Activated naive CD8-positive, alpha-beta T cell treated with anti-CD3 and anti-CD28 coated beads for 36 hours (primary cell): ENCODE measurements at places on chromosomes 3 and 15. TPM values are rescaled to one million over a fixed set of nuclear protein-coding genes. Genes with fewer than 3 reads are reported as not detected.

DNA sequence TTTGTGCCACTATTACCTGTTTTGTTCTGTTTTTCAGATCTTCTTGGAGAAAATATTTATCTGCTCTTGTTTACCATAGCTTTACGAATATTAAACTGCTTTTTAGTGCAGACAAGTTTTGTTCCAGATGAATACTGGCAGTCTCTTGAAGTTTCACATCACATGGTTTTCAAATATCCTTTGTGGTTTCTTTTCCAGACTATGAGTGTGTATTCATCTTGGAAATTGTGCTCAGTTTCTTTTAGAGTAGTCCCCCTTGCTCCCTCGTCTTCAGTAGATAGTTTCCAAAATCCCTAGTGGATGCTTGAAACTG lies 1.2 kb downstream of the PIGB start:
- DNase-seq, result no peak

DNA sequence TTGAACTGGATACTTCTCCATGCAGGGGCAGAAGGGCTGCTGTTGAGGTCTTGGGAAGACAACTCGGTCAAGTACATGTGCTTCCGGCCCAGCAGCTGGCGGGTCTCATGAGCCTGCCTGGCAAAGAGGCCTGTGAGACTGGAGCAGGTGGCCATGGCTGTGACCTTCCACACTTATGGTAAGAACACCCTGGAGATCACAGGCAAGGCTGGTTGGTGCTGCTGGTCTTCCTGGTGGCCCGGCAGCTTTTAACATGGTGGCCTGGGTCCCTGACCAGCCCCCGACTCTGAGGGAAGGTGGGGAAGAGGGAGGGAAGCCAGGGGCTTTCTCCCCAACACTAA lies 15.4 kb downstream of the CHRD start:
- no peak for DNase-seq

Gene PLS1
- 7.0 TPM for total RNA-seq

Gene CAPN7
- total RNA-seq, result 20.4 TPM

DNA sequence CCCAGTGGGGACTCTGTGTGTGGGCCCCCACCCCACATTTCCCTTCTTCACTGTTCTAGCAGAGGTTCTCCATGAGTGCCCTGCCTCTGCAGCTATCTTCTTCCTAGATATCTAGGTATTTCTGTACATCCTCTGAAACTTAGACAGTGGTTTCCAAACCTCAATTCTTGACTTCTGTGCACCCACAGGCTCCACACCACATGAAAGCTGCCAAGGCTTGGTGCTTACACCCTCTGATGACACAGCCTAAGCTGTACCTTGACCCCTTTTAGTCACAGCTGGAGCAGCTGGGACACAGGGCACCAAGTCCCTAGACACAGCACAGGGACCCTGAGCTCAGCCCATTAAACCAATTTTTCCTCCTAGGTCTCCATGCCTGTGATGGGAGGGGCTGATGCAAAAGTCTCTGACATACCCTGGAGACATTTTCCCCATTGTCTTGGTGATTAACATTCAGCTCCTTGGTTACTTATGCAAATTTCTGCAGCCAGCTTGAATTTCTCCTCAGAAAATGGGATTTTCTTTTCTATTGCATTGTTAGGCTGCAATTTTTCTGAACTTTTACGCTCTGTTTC lies 304.5 kb downstream of the OTOL1 start:
- DNase-seq, result no peak

Gene CPN2
- not detected for total RNA-seq

DNA sequence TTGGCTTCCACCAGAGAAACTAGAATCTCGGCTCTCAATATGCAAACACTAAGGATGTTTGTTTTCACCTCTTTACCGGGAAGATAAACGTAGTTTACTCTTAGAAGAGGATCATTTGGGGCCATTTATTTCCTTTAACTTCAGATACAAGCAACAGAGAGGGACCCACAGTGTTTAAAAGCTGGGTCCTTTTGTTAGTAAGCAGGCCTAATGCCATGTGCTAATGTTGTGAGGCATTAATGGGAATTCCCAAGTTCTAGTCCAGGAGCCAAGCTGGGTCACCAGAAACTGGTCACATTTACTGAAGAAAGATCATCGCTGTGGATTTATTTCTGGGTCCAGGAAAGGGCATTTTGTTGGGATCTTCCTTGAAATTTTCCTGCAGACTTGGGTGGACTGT lies 78.1 kb upstream of the ADAMTS9 start:
- DNase-seq, result no peak

- DNase-seq, result no peak
Measured at GRCh38 chr15:80070840-80071239, 11.4 kb downstream of the ZFAND6 start.

Gene GCSAM
- 7.5 TPM for total RNA-seq

DNA sequence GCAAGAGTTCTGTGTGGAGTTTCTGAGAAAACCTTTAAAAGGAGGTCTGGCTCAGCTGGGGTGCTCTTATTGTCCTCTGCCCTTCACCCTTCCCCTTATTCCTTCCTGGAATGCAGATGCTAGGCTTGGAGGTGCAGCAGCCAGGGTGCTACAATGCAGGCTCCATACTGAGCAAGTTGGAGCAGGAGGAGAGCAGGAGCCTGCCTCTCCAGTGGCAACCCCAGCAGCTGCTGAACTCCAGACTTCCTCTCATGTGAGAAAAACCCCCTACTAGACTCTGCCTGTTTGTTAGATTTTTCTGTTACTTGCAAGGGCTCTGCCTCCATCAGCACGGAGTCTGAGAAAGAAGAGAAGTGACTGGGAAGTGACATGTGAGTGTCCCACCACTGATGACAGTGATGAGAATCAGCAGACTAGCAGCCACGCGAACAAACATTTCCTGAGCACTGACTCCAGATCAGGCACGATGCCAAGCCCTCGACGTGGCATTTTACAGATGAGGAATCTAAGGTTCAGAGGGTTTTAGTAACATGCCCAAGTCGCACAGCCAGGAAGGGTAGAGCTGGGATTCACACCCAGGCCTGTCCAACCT lies 16.1 kb upstream of the RARRES1 start:
- no peak for DNase-seq

DNA sequence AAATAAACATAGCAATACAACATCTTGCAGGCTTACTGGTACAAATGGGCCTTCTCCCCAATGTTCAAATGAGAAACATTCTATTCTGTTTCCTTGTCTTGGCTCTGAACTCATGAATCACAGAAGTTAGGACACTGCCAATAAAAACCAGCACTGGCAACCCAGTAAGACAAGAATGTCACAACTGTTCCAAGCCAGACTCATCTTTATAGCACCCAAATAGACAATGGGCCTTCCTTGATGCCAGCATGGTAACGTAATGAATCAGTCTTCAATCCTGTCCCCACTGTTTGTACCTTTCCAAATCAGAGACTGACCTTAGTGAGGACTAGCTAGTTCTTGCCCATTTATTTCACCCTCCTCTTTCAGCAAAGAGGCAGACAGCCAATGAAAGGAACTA lies 14.1 kb upstream of the RPS17 start:
- no peak for DNase-seq

DNA sequence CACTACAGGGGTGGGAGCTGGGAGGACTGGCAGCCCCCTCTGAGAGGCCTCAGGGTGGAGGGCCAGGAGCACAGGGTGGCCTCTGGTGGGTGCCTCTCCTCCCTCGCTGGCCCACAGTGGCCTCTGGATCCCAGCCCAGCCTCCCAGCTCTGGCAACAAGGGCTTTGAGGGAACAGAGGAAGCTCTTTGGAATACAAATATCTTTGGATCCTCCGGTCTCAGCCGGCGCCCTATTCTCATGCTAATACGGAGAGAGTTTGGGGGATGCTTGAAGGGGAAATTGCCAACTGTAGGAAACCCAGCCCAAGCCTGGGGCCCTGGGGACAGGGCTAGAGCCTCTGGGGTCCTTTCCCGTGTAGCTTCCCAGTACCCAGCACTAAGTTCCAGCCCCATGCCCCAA lies 33.4 kb upstream of the INSYN1 start:
- no peak for DNase-seq

Gene UACA
- total RNA-seq, result 3.9 TPM

Gene PPP2R3A
- total RNA-seq, result 0.44 TPM

DNA sequence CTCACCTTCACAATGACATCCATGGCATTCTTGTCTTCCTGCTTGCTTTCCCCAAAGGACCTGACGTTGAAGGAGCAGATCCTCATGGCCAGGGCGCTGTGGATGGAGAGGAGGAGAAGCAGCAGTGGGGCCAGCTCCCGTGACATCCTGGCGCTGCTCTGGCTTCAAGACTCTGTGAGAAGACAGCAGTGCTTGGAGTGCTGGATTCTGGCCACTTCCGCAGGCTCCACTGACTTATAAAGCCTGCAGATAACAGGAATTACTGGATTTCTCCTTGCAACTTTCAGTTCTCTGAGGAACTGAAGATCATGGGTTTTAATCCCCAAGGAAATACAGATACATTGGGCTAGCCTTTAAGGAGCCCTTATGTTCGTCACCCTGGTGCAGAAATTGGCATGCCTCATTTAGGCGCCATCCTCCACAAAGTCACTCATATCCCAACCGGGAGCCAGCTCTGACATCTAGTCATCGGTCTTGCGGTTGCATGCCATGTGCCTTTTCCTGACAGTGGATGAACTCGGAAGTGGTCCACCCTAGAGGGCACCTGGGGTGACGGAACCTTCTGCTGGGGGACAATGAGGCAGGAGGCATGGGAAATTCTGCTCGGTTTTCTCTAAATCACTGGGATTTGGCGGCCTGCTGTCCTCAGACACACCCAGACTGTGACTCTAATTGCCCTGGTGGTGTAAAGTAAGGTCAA lies at the start of gene DNASE1L3:
DNASE1L3 (minus strand) TSS at position 212 of the 700 bp plus-strand sequence; CDS start at position 146, 66 bp downstream.
- no peak for DNase-seq

DNA sequence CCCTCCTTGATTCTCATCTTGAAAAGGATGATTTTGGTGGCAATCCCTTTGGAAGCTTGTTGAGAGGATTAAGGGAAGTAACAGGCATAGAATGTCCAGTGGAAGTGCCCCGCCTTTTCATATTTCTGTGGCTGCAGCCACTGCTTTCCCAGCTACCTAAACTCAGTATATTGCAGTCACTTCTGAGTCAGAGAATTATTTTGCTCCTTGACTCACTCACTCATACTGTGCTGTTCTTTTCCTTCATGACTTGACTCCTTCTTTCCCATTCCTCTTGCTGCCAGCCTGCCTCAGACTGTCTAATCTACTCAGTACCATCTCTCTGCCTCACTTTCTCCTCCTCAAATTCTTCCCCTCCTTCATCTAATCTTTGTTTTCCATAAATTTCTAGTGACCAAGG lies 26.5 kb upstream of the POLR2M start:
- no peak for DNase-seq

Gene OXSM
- 15.0 TPM for total RNA-seq

DNA sequence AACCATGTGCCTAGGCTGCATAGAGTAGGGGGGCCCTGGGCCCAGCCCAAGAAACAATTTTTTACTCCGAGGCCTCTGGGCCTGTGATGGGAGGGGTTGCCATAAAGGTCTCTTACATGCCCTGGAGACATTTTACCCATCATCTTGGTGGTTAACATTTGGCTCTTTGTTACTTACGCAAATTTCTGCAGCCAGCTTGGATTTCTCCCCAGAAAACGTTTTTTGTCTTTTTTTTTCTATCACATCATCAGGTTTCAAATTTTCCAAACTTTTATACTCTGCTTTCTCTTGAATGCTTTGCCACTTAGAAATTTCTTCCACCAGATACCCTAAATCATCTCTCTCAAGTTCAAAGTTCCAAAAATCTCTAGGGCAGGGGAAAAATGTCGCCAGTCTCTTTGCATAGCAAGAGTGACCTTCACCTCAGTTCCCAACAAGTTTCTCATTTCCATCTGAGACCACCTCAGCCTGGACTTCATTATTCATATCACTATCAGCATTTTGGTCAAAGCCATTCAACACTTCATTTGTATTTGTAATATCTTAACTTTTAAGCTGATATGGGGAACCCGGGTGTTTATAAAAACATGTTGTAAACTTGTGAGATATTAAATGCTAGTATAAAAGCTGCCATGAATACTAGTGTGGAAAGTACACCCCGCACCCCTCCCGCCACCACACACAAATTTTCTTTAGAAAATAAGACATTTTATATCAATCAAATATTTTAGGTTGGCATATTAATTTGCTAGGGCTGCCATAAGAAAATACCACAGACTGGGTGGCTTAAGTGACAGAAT lies 56.0 kb upstream of the PLSCR4 start:
- no peak for DNase-seq

DNA sequence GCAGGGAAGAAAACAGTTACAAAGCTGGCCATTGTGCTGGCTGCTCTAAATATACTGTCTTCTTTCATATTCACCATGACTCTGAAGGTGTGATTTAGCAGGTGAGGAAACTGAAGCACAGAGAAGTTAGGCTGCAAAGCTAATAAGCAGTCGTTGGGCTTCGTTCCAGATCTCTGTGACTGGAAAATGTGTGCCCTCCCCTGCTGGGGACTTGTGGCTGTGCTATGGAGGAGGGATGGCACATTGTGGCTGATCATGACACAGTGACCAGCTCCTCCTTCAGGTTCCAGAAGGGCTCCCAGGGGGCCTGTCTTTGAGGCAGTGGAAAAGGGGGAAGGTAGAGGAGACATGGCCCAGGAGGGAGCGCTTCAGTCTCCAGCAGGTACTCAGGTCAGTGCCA lies 19.2 kb downstream of the PXK start:
- no peak for DNase-seq

GRCh38 chr3:156598413-156598812 lies 43.5 kb upstream of the SSR3 start:
- no peak for DNase-seq

DNA sequence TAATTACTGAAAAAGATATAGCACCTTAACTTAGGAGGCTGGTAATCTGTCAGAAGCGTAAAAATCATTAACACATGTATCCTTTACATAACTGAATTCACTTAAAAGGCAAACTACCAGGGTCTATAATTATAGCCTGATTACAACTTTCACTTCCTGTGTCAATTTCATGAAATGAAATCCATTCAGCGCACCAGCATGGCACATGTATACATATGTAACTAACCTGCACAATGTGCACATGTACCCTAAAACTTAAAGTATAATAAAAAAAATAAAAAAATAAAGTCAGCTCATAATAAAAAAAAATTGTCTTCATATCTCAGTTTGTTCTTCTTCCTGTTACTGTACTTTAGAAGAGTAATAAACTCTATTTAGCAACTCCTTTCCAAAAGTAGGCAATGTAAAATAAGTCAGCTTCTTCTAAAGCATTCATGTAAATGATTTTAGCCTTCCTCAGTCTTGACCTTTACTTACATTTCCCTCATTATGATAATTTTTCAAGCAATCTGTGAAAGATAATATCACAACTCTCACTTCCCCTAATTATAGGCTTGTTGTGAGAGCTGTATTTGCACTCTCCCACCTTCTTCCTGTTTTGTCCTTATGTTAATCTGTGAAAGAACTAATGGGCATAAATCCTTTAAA lies 50.1 kb downstream of the KBTBD8 start:
- no peak for DNase-seq

DNA sequence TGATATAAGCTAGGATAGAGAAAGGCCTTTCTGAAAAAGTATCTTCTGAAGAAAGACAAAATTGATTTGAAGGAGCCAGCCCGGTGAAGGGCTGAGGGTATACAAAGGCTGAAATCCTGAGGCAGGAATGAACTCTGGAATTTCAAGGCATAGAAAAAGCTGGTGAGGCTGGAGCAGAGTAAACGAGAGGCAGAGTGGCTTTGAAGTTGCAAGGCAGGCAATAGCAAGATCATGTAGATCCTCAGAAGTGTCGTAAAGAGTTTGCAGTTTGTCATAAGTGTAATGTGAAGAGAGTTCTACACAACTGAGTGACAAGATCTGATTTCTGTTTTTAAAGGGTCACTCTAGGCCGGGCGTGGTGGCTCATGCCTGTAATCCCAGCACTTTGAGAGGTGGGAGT lies 69.0 kb downstream of the HMG20A start:
- no peak for DNase-seq

- no peak for DNase-seq
Measured at GRCh38 chr3:17278006-17278405, 393.3 kb downstream of the PLCL2 start.
